IMR-90 (cell line): ENCODE measurements at places on chromosomes 6 and 20. TPM values are rescaled to one million over a fixed set of nuclear protein-coding genes. Genes with fewer than 3 reads are reported as not detected.

GRCh38 chr6:151690303-151690702, 117.2 kb upstream of the ESR1 start:
- no peak overlapping the region for H3K4me3 ChIP-seq
- no peak overlapping the region for H3K27ac ChIP-seq
- no peaks in the 10 kb centered on the region for H3K36me3 ChIP-seq
- H3K27me3 ChIP-seq = no peaks in the 10 kb centered on the region

DNA sequence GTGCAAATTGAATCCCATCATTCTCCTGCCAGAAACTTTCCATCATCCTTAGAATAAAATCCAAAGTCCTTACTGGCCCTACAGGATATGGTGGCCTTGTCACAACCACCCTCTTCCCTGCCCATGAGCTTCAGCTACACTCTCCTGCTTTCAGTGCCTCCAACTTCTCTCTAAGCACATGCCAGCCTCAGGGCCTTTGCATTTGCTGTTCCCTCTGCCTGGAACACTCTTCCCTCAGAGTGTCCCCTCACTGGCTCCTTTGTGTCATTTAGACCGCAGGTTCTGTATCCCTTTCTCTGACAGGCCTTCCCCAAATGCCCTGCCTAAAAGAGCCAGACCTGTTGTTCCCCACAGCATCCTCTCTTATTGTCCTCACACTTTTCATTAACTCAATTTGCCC, 18.2 kb downstream of the HCK start:
- no peak for DNase-seq
- H3K4me1 ChIP-seq = peaks cover 10% of the 10 kb centered on the region
- no peak overlapping the region for H3K4me3 ChIP-seq
- H3K27me3 ChIP-seq = peaks cover 14% of the 10 kb centered on the region
- no peaks in the 10 kb centered on the region for H3K36me3 ChIP-seq

DNA sequence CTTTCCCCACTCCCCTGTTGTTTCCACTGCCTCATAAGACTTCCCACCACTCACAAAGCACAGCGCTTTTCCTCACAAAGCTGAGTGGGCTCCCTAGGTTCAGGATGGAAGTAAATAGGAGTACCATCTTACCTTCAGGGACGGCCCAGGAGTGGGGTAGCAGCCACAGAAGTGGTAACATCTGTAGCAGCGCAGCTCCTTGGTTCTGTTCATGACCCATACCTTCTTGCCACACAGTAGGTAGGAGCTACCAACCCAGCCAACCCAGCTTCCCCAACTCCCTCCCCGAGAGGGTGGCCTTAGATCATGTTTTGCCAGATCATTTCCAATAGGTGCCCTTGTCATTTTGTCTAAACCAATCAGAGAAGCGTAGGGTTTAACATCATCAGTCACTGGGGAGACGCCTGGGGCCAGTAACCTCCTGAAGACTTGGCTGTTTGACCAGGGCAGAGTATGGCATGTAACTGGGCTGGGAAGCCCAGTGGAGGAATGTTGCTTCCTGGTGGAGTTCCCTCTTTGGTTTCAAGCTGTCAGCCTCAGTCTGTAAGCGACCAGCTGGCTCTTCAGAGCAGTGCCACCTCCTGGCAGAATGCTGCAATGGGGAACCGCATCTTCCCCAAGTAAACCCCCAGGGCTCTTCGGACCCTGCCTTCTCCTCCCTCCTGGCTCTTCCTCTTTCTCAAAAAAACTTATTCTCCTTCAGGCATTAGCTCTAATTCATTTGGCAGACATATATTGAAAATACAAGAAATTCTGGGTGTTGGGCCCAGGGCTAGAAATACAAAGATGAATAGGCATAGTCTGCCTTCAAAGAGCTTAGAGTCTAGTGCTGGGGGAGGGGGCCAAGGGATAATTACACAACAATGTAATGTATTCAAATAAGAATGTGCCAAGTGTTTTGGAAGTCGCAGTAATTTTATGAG, at the start of gene HLA-DMA:
TSS of gene HLA-DMA (minus strand) at position 281 of the 923 bp plus-strand sequence. CDS start at position 220, 61 bp downstream.
- no peaks in the 10 kb centered on the region for H3K27me3 ChIP-seq
- DNase-seq = peak; percentile 96
- peaks cover 3% of the 10 kb centered on the region; the same call in 1 of the 2 replicates for H3K4me1 ChIP-seq
- peak within 1 kb of the TSS; percentile 8; the same call in 1 of the 2 replicates for H3K27ac ChIP-seq

C6orf52 gene
- total RNA-seq = not detected in 2 replicates

DNA sequence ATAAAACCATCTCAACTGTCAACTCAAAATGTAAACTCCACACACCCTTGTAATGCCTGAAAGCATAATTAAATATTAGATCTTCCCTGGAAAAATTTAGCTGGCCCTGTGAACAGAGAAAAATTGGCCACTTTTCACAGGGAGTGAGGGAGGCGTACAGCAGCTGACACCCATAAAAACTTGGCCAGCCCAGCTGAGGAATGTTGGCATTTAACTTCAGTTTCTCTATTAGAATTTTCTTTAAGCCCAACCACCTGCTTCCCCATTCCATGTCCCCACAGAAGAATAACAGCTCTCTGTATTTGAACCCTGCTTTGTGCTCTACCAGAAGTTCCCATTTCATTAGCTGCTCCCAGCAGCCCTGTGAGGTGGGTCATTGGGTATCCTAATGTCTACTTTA, 41.0 kb downstream of the PKHD1 start:
- H3K4me1 ChIP-seq = no peaks in the 10 kb centered on the region
- no peak overlapping the region for H3K4me3 ChIP-seq
- no peaks in the 10 kb centered on the region for H3K36me3 ChIP-seq
- DNase-seq = no peak
